Cardiac septum (tissue), 1 donor: ENCODE measurements at places on chromosomes 6 and 20. TPM values are rescaled to one million over a fixed set of nuclear protein-coding genes. Genes with fewer than 3 reads are reported as not detected.
A peak's percentile ranks its signal among the peaks of the same experiment; 100 is the strongest.

The FABP7 gene
- not detected for total RNA-seq

The RIPOR2 gene
- 11.2 TPM for total RNA-seq

The TCP11 gene
- not detected for total RNA-seq

The RIMS4 gene
- total RNA-seq: 0.27 TPM

The MAS1L gene
- not detected for total RNA-seq

The DDX43 gene
- total RNA-seq: not detected

The SNRPB gene
- total RNA-seq: 53.0 TPM

- no peak for DNase-seq
Measured at GRCh38 chr6:32982084-32982701, 13.8 kb downstream of the BRD2 start.

DNA sequence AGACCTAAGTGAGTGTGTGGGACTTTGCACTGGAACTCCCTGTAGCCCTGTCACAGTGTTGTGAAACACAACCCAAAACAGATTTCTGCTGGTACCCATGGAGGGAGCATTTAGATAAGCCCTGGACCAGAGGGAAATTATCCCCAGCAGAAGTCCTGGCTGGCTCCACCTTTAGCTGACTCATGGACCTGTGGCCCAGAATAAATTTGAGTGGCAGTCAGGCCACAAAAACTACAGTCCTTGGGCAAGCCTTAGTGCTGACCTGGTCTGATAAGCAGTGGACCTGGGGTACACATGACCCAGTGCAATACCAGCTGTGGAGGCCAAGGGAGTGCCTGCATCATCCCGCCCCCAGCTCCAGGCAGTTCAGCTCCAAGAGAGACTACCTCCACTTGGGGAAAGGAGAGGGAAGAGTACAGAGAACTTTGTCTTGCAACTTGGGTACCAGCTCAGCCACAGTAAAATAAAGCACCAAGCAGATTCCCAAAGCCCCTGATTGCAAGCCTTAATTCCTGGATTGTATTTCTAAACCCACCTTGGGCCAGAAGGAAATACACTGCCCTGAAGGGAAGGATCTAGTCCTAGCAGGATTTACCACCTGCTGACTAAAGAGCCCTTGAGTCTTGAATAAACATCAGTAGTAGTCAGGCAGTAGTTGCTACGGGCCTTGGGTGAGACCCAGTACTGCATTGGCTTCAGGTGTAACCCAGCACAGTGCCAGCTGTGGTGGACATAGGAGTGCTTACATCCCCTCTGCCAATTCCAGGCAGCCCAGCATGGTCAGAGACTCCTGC lies 140.4 kb upstream of the COL21A1 start:
- DNase-seq: no peak

GRCh38 chr6:160278311-160278710 lies 19.7 kb upstream of the SLC22A2 start:
- no peak for DNase-seq

DNA sequence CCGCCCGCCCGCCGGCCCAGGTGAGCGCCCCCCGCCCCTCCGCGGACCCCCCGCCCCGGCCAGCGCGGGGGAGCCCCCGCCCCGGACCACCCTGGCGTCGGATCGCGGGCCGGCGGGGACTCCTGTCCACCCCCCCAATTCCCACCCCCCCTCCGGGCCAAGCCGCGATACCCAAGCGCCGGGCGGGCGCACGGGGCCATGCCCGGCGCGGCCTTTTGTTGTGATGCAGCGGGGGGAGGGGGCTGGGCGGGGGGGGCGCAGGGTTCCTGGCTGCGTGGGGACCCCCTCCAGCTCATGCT lies 245 bp downstream of the SRC start:
- no peak for DNase-seq

DNA sequence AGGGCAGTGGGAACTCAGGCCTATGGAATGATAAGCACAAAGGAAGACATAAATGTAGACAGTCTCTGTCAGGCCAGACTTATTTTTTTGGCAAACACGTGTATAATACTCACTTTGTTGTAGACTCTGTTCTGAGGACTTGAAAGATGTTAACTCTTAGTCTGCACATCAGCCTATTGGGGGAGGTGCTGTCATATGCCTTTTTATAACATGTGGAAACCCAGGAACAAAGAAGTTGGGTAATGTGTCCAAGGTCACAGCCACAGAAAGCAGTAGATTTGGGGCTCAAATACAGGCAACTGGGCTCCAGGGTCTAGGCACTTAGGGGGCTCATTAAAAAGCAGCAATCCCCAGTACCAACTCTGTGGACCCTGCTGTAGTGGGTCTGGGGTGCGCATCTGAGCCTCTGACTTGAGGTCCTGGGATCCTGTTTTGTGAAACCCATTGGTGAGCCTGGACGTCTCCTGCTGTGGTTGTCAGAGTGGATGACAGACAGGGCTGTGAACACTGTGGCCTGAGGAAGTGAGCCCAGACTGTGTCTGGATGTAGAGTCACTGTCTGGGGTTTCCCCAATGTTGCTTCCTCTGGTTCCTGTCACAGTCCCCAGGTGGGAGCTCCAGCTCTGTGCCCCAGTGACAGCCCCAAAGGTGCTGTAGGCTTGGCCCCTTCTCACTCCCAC lies 50.0 kb downstream of the CDH26 start:
- DNase-seq: no peak

GRCh38 chr20:8640461-8640860 lies 428.4 kb upstream of the PLCB4 start:
- no peak for DNase-seq

DNA sequence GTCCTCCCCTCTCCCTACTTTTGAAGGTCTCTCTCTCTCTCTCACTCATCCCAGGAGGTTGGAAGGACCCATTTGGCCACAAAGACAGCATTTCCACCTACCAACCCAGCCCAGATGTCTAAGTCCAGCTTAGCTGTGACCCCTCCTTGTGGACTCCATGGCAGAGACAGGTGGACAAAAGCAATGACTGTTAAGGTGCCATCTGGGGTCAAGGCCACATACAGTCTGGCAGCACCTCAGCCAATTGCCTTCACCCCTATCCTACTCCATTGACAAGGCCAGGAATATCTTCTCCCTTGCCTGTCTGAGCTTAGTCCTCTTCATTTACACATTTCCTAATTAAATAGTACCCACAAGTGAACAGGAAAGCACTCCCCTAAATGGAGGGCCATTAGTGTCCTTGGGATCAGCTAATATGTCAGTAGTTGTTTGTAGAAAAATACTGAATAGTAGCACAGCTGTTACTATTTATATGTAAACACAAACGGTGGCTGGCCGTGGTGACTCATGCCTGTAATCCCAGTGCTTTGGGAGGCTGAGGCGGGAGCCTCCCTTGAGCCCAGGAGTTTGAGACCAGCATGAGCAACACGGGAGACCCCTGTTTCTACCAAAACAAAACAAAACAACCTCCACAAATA lies 28.8 kb downstream of the GCM1 start:
- no peak for DNase-seq

DNA sequence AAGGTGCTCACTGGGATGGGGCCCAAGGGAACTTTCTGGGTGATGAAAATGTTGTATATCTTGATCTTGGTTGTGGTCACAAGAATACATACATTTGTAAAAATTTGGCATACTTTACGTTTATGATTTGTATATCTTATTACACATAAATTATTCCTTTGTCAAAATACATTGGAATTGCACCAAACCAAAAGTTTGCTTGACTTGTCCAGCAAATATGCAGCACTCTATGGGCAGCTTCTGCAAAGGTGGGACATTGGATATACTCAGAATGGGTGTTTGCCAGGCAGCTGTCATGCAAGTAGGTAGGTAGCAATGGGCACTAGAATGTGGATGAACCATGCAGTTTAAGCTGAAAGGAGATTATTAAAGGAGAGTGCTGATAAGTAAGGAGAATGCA lies 78.0 kb downstream of the LAMP5 start:
- DNase-seq: no peak

- DNase-seq: no peak
Measured at GRCh38 chr20:38460040-38460623, 12.5 kb upstream of the RALGAPB start.

- no peak for DNase-seq
Measured at GRCh38 chr6:16089232-16090062, 39.4 kb upstream of the MYLIP start.

DNA sequence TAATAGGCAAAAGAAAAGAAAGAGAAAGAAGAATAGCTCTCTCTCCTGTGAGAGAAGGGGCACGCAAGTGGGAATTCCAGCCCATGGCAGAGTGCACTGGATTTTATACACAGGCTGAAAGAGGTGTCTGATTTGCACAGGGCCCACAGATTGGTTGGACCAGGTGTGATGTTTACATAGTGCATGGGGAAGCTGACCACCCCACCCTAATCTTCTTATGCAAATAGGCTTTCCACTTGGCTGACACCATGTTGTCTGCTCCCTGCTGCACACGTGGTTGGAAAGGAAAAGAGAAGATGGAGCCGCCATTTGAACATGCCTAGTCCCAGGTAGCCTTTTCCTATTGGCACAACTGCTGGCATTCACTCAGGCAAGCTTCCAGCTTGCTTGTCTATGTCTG lies 20.2 kb downstream of the MICA start:
- no peak for DNase-seq

- peak; percentile 64 for DNase-seq
Measured at GRCh38 chr20:62888910-62889309, 27.3 kb upstream of the TCFL5 start.

GRCh38 chr6:15974817-15975216 lies 154.1 kb upstream of the MYLIP start:
- no peak for DNase-seq

- DNase-seq: peak; percentile 75
Measured at GRCh38 chr6:44192428-44193041, 24.2 kb upstream of the MYMX start.

DNA sequence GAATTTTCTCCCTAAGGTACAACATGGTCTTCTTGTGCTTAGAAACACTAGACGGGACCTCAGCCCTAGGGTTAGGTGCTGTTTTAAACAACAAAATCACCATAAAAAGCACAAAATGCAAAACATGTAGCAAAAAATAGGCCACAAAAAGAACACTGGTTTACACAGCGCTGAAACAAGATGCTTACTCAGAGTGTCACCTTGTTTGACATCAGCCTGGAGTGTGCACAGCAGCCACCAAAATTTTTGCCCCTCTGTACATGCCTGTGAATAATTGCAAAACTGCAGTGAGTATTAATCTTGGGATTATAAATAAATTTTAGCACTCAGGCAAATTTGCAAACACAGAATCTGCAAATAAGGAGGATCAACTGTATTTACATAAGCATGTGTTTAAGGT lies 110.1 kb downstream of the PLG start:
- DNase-seq: no peak

DNA sequence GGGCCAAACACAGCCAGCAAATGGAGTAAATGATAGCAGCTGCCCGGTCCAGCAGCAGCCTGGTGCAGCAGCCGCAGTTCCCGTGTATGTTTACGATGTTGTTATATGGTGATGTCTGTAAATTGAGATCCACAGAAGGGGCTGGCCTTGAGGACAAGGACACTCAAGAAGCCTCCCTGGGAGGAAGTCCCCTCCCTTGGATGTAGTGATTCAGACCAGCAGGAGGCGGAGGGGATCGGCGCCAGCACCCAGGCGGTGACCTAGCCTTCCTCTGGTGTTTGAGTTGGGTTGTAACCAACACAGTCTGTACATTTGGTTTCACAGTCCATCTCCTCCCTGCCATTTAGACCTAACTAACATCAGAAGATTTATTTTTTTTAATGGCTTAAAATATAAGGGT lies 187.8 kb downstream of the SYNDIG1 start:
- DNase-seq: no peak

DNA sequence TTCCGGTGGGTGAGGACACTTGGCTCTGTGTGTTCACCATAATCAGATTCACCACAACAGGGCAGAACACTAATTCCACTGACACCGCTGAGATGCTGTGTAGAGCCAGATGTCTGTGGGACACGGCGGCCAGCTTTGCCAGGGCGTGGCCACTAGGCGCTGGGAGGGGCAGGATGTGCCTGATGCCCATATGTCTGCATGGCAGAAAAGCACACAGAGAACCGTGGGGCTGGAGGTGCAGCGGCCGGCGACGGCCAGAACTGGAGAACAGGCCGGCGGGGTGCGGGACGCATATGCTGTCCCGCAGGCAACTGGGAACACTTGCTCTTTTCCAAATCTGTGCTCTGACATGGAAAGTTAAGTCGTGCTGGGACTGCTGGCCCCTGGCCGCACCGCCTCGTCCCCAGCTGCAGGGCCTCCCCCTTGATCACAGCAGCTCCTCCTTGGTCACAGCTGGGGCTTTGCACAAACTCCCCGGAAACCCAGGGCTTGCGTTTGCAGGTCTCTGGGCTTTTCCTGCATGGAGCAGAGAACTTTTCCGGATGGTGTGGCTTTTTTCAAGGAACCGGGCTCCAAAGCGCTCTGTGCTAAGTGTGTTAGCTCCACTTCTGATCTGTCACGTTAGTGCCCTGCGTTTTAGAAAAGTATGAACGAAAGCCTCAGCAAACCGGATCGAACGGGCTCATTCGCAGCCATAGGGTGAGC lies 31.1 kb downstream of the NTSR1 start:
- DNase-seq: peak; percentile 73

GRCh38 chr20:46023999-46024398 lies 5.0 kb upstream of the SLC12A5 start:
- no peak for DNase-seq

- no peak for DNase-seq
Measured at GRCh38 chr6:167898673-167899311, 72.1 kb downstream of the AFDN start.

- DNase-seq: no peak
Measured at GRCh38 chr6:153942361-153942760, 96.7 kb upstream of the OPRM1 start.

- no peak for DNase-seq
Measured at GRCh38 chr20:34896086-34896621, 19.7 kb downstream of the ACSS2 start.

DNA sequence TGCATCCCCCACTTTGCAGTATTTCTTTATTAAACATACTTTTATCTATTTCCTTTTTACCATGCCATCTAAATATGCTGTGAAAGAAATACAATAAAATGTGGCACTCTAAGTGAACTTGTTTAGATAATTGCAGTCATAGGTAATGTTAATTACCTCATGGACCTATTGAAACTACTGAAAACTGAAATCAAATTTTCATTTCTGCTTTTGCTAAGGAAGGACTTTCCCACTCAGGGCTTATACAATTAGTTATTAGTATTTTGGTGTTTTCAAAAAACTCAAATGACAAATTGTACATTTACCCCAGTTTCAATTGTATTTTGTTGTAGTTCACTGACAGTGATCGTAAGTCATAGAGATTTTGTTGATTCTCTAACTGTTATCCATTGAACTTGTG lies 88.4 kb downstream of the ID4 start:
- no peak for DNase-seq

- DNase-seq: no peak
Measured at GRCh38 chr6:99318566-99318965, 30.9 kb downstream of the FAXC start.
